ENCODE measurements at places on chromosomes 3 and 15. TPM values are rescaled to one million over a fixed set of nuclear protein-coding genes. Genes with fewer than 3 reads are reported as not detected.

DNA sequence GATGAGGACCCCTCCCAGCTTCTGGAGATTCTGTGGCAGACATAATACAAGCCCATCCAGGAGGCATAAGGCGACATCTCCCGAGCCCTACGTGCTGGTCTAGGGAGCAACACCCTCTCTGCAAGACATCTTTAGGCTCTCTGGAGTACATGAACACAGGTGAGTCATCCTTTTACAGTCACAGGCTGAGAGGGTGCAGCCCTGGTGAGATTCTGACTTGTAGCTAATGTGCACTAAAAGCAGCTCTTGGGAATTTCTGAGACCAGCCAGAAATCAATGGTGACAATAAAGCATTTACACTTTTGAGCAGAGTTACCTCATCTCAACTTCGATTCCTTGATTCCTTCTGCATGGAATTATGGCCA, 131.1 kb downstream of the XXYLT1 start:
- no peak for DNase-seq

CNTN4 gene
- total RNA-seq: not detected

DNA sequence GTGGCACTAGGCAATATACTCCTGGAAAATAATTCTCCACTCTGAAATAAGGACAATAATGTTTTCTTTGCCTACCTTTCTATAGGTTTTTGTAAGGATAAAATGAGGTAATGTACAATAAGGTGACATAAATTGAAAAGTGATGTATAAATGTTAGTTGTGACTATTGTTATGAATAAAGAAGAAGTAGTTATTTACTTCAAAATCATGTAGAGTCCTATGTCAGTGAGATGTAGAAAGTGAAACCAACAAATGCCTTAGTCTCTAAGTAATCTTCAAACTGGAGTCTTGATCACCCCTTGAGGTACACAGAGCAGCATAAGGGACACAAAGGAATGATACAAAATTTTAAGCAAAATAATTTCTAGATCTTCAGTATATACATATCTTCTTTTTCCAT, 60.3 kb upstream of the TP63 start:
- no peak for DNase-seq

PIERCE2 gene
- total RNA-seq: 0.30 TPM

GRCh38 chr3:45437383-45437782, 49.0 kb downstream of the LARS2 start:
- DNase-seq: no peak

GRCh38 chr15:69074843-69075224, 60.3 kb downstream of the NOX5 start:
- no peak for DNase-seq

MOBP gene
- total RNA-seq: not detected

AGTR1 gene
- total RNA-seq: not detected

GRCh38 chr3:140198242-140198641, 263.3 kb downstream of the CLSTN2 start:
- no peak for DNase-seq

GRCh38 chr3:121629601-121630000, 31.1 kb downstream of the HCLS1 start:
- DNase-seq: no peak

GRCh38 chr15:41965441-41966413, 6.6 kb downstream of the EHD4 start:
- no peak for DNase-seq

WDR93 gene
- total RNA-seq: not detected

DNA sequence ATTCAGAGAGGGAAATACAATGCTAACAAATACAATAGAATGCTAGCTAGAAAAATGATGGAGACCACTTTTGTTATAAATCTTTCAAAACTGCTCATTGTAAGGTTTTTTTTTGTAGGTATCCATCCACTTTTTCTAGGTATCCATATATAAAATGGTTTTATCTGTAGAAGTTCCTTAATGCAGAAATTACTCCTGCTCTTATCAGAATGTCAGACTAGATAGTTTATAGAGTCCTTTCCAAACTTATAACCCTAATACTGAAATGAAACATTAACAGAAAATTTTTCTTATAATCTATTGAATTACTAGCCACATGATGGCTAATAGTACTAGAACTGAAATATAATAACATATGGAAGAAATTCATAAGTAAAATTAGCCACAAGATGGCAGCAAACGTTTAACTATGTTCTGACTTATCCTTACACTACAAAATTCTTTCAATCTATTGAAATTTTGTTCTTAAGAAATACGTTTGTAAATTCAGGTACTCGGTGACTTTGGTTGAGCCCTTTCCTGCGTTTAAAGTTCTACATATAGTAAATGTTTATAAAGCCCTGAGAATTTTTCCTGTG, 58.5 kb downstream of the ECT2 start:
- no peak for DNase-seq

DNA sequence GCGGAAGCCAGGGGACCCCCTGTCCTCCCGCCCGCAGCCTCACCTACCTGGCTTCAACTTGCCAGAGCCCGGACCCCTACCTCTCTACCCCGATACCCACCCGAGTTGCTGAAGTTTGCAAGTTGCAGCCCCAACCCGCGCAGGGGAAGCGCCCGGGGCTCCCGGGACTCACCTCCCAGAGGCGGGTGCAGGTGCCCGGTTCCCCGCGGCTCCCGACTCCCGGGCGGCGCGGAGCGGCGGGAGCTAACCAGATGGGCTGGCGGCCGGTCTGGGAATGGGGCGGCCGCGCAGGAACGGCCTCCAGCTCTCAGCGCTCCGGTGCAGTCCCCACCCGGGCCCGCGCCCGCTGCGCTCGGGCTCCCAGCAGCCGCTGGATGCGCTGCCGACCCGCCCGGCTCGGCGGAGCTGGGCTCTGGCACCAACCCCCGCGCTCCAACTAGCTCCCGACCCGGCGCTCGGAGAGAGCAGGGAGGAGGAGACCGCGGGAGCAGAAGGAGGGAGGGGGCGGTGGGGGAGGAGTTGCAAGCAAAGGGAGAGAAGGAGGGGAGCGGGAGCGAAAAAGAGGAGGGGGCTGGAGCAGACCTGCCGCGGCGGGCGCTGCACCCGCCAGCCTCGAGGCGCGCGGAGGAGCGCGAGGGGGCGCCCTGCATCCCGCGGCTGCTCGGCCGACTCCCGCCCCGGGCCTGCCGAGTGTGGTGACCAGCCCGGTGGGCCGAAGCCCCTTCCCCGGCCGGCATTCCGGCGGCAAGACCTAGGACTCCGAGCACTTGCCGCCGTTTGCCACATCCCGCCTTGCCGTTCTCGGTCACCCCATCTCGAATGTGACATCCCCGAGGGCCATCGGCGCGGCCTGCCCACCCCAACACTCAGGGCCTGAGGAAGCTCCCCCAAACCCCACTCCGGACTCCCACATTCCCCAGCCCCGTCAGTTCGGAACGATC, at the start of gene SEMA5B:
Gene SEMA5B, minus strand, starts transcription at position 472 of the 941 bp plus-strand sequence. CDS start 66,500 bp downstream, outside the sequence.
- no peak for DNase-seq

INKA1 gene
- 1.4 TPM for total RNA-seq

- no peak for DNase-seq
Measured at GRCh38 chr3:7421065-7421464, 560.1 kb downstream of the GRM7 start.

DNA sequence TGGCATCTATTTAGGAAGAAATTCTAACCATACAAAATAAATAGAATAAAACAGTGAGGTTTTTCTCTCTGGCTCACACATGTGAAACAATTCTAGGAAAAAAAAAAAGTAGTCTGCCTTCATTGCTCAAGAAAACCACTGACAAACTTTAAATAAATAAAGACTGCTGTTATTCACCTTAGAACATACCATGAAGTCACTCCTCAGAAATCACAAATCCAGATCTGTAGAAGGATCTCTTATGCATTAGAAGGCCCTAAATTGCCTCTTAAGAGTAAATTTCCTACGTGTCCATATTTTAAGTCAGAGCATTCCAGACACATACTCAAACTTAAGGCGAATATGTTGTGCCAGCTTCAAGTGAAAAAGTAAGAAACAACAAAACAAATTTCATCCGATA, 217.3 kb downstream of the ZIC4 start:
- no peak for DNase-seq

DNA sequence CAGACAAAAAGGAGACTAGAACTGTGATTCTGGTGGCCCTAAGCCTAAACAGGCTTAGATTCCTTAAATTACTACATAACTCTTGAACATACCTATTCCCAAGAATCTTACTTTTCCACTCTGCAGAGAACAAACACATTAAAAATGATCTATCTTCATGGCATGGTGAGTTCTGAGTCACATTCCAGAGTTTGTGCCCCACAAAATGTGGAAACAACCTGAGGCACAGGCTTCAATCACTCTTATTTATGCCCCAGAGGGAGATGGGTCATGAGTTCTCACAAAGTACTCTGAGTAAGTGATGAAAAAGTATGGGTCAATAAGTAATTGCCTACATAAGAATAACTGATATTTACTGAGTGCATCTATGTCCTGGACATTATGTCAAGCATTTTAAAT, 137.5 kb upstream of the SLC2A2 start:
- DNase-seq: no peak

GRCh38 chr3:67916353-67916752, 261.9 kb upstream of the SUCLG2 start:
- no peak for DNase-seq

GRCh38 chr3:126473292-126474168, 2.2 kb downstream of the ZXDC start:
- no peak for DNase-seq

DNA sequence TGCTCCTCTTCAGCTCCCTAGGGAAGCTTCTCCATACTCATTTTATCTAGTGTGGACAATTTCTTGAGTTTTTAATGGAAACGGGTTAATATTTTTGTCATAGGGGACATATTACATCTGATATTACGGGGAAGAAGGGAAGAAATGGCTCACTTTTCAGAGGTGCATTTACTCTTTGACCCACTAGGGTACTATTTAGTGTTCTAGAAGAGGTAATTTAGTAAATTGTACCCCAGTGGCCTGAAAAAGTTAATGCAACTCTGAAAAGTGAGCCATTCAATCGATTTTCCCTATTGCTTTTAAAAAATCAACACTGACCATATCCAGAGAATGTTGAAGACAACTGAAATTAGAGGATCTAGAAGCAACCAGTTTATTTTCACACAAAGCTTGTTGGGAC, 71.2 kb downstream of the MAP2K5 start:
- no peak for DNase-seq

GRCh38 chr15:38354315-38354929, 99.5 kb upstream of the FAM98B start:
- peak; percentile 41 for DNase-seq

CCDC32 gene
- total RNA-seq: 33.9 TPM

- no peak for DNase-seq
Measured at GRCh38 chr3:60989626-60990441, 261.4 kb downstream of the FHIT start.

GRCh38 chr3:57283334-57283733, 9.2 kb downstream of the ASB14 start:
- DNase-seq: no peak

DNA sequence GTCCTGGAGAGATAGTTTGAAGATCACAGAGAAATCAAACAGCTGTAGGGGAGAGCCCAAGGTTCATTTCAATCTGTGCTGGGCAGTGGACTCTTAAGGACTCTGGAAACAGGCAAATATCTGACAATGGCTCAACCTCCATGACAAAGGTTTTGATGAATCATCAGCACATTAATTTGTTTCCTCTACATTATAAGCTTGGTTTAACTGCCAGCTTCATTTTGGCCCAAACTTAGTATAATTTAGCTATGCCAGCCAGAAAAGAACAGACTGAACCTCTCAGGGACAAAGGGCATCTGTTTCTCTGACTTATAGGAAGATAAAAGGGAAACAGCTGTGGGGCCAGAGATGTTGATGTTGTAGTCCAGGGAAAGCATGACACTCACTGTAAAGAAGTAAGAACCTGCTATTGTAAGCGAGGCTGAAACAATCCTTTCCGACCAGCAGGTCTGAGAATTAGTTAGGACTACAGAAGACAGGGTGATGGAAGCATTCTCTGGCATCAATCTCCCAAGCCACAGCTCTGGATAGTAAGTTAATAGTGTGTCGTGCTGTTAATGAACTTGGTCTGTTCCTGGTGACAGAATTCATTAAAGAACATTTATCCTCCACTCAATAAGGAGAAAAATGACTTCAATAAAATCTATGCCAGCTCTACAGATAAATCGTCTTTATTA, 110.1 kb downstream of the KCNMB2 start:
- no peak for DNase-seq

GRCh38 chr3:52606373-52607085, 70.1 kb downstream of the UQCC5 start:
- no peak for DNase-seq

MYL3 gene
- total RNA-seq: not detected

HYAL2 gene
- total RNA-seq: 19.5 TPM

AMIGO3 gene
- total RNA-seq: not detected

- no peak for DNase-seq
Measured at GRCh38 chr15:40379853-40380252, 2.7 kb upstream of the KNSTRN start.

CXCR6 gene
- total RNA-seq: 1.4 TPM

AGBL1 gene
- 0.05 TPM for total RNA-seq

GRCh38 chr3:122351612-122352011, 26.6 kb downstream of the CSTA start:
- no peak for DNase-seq

DNA sequence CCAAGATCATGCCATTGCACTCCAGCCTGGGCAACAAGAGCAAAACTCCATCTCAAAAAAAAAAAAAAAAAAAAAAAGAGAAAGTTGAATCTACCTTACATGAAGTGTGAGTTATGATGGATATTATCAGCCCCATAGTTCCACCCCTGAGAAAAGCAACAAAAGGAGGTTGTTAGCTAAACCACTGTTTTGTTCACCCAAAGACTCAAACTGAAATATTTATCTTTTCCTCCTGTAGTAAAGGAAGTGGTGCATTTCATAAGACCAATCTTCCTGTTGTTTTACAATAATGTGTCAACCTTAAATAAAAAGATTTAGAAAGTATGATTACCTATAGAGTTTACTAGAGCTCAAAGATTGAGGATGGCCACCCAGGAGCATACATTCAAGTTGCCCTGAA, 18.7 kb upstream of the TRMT10C start:
- no peak for DNase-seq

USP19 gene
- 75.1 TPM for total RNA-seq

DNA sequence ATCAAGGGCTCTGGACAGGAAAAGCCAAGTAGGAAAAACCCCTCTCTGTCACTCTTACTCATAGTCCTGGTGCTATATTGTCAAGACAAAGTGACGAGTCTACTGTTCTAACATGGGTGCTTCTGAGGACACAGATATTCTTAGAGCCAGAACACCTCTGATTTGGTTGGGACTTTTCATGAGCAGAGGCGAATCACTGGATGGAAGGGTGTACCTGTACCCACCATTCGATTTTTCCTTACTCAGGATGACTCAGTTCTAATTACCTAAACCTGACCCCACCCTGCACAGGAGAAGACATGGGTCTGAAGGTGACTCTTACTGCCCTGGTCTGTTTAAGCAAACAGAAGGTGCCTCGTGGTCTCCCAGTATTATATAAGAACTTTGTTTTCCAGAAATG, 58.5 kb downstream of the ABCC5 start:
- DNase-seq: no peak
